Stimulated activated CD8-positive, alpha-beta memory T cell treated with anti-CD3 and anti-CD28 coated beads, Interleukin-2, amount 100 ng/mL, for 1 hour (primary cell): ENCODE measurements at places on chromosomes 6 and 20.

GRCh38 chr6:157563611-157564284, 182.8 kb downstream of the ZDHHC14 start:
- DNase-seq, result no peak

DNA sequence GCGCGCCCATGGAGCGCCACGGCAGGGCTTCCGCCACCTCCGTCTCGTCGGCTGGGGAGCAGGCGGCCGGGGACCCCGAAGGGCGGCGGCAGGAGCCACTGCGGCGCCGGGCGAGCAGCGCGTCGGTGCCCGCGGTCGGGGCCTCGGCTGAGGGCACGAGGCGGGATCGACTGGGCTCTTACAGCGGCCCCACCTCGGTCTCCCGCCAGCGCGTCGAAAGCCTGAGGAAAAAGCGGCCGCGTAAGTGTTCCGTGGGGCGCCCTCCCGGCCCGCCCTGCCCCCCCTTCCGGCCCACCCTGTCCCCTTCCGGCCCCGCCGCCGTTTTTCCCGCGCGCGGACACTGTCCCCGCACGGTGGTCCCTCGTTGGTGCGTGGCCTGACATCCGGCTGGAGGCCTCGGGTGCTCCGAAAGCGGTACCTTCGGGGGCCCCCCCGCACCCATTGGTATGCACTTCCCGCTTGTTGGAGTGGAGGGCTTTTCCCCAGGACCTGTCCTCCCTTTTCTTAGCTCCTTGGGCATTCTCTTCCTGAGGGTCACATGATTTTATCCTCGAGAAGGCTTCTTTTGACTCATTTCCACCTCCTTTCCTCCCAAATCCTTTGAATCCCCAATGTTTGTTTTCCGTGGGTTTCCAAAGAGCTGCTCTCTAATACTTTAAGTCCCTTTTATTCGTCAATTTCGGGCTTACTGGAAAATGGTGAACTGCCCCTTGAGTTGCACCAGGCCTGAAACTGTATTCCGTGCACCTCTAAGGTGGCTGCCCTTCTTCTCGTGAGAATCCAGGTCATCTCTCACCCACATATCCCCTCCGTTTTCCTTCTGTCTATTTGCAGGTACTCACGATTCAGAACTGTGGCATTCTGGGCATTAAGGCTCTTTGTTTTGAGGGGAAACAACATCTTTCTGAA, 556 bp downstream of the PANK2 start:
- DNase-seq, result no peak

DNA sequence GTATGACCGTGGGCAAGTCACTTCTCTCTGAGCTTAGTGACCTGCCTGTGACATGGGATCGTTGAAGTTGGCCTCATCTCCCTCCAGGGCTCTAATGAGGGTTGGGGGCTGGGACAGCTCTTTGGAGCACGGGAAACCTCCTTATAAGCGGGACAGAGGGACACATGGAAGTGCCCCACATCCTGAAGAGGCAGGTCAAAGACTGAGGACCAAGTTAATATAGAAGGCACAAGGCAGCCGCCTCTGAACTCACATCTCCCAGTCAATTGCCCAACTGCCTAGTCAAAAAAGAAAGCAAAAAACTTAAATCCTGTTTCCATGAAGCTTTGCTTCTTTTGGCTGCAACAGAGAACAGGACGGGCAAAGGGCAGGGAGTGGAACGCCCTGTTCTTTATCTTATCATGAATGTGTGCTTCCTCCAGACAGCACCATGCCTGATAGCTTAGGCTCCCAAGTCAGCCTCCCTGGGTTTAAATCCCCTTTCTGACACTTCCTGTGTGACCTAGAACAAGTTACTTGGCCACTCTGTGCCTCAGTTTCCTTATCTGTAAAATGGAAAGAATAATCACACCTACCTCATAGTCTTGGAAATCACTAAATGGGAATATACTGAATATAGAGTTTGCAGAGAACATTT, 27.1 kb downstream of the LBP start:
- no peak for DNase-seq

DNA sequence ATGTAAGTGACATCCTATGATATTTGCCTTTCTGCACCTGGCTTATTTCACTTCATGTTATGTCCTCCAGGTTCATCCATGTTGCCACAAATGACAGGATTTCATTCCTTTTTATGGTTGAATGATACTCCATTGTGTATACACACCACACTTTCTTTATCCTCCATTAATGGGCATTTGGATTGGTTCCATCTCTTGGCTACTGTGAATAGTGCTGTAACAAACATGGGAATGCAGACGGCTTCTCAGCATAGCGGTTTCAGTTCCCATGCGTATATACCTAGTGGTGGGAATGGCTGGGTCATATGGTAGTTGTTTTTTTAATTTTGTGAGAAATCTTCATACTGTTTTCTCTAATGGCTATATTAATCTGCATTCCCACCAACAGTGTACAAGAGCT, 14.8 kb downstream of the MTHFD1L start:
- DNase-seq, result no peak

- no peak for DNase-seq
Observed at GRCh38 chr6:155311086-155311485, 3.2 kb downstream of the TFB1M start.

DNA sequence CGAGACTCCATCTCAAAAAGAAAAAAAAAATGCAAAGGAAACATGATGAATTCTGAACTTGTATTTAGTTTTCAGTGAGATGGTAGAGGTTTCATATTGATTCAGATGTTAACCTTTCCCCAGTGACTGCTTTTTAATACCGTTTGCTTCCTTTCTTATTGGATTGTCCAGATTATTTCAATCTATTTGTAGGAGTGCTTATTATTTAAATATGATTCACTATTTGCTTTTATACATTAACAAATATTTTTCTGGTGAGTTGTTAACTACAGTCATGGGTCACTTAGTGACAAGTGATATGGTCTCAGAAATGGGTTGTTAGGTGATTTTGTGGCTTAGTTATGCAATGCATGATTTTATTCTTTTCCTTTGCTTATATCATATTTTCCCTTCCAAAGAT, 8.4 kb downstream of the PI3 start:
- no peak for DNase-seq

DNA sequence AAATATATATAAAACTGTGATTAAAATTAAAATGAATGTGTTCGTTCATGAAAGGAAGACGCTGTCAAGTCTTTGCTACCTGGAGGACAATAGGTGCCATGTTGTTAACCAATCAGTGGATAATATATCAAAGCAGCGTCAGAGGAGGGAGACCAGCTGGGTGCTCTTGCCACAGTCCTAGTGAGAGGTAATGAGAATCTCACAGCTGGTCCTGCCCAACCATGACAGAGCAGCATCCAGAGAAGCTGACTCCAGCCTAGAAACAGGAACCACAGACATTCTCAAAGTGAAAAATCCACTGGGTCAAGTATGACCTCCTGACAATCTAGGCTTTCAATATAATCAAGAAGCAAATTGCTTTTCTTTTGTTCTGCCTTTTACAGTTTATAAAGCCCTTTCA, 94.5 kb upstream of the LRFN2 start:
- DNase-seq, result no peak

DNA sequence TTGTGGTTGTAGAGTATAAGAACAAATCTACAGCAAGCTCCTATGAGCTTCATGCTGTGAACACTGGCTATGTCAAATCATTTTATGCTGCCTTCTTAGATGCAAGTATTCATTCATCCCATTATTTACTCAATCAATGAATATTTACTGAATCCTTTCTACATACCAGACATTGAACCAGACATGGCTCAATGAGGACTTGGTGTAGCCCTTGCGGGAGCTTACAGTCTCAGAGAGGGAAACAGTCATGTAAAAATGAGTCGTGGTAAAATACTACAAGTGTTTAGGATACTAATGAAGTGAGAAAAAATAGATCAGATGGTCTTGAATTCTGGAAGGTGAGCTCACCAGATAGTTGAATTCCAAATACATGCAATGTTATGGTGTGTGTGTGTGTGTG, 44.8 kb upstream of the ENPP1 start:
- DNase-seq, result no peak

GRCh38 chr6:11410539-11411307, 126.8 kb upstream of the TMEM170B start:
- DNase-seq, result no peak

DNA sequence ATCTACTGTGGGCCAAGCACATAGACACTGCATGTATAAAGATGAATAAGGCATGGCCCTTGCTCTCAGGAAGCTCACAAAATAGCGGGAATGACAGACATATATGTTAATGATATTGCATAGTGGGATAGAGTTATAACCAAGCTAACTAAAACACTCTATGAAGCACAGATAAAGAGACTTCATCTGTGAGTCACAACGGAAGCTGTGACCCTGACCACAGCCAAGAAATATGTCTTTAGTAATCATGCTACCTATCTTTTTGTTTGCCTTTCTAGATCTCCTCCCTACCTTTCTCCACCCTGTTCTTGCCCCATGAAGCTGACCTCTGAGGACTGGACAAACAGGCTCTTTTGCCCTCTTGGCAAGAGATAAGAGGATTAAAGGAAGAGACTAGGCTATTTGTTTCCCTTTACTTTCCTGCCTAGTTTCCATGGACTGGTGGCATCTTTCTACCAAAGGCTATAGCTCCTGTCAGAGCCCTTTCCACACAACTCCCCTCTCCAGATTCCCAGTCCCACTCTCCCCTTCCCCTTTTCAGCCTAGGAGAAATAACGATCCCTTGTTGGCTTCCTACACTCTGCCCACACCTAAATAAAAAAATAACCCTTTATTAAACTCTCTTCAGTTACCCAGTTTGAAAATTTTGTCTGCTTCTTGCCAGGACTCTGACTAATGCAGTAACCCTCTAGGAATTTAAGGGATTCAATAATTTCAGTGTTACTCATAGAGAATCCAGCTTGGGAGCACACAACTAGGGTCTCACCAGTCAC, 504.9 kb upstream of the MARCKS start:
- no peak for DNase-seq

- DNase-seq, result no peak
Observed at GRCh38 chr20:57414867-57415592, 23.8 kb downstream of the RBM38 start.

DNA sequence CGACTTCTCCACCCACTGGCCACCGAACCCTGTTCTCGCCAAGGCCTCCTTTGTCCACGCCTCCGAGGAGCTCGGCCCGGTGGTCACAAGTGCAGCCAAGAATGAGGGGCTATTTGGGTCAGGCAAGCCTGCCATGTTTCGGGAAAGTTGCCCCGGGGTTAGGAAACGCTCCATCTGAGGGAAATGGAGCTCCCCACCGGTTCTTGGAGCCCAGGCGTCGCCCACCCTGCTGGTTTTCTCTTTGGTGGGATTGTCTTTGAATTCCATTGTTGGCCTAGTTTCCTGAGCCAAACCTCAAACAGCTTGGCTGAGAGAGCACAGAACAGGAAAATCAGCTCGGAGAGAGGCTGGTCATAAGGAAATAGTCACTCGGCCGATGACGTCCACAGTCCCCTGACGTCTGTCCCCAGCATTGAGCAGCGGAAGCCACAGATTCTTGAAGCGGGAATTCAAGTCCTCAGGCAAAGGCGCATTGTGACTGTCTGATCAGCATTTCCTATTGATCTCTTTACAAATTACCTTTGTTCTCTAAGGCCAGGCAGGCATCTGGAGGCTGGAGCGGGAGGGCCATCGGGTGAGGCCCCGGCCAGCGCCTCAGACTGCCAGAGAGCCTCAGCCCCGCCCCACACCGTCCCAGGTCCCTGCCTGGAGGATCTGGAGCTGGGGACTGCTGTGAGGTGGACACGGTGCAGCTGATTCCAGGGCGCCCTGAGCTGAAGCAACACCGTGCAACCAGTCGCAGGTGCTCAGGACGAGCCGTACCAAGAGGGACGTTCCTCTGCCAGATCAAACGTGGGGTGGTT, 138.6 kb downstream of the DLL1 start:
- no peak for DNase-seq

DNA sequence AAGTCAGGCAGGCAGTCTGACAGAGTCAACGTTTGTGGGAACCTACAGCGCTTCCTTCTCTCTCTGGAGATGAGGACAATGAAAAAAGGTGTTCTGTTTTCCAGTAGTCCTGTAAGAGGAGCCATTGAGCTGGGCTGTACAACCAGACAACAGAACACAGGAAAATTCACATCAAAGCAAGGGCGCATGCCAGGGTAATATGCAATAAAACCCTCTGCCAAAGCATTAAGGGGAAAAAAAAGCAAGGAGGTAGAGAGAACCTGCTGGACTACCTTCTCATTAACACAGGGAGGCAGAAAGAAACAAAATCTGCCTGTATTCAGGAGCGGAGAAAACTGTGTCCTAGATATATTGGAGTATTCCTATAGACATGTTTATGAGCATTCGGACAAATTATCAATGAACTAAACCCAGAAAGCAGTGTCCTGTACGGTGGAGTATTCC, 1.3 kb downstream of the RNF24 start:
- DNase-seq, result no peak

DNA sequence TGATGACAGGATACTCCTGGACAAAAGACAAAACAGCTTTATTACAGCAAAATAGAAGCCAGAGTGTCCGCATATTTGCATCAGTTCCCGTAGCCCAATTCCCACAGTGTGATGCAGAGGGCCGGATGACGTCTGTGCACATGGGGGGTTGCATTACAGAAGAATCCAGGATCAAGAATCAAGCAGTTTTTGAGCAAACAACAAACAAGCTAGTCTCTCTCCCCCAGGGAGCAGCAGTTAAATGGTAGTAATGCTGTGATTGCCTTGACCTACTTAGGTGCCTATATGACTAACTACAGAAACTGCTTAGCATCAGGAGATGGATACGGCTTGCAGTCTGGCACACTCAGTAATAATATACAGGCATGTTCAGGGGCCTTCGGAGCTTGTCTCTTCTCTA, 3.2 kb upstream of the SDHAF4 start:
- DNase-seq, result no peak

GRCh38 chr6:163455552-163455951, 41.0 kb downstream of the QKI start:
- no peak for DNase-seq

- DNase-seq, result no peak
Observed at GRCh38 chr20:20608041-20608440, 104.4 kb downstream of the RALGAPA2 start.

- DNase-seq, result no peak
Observed at GRCh38 chr6:146526192-146526591, 17.4 kb upstream of the RAB32 start.

DNA sequence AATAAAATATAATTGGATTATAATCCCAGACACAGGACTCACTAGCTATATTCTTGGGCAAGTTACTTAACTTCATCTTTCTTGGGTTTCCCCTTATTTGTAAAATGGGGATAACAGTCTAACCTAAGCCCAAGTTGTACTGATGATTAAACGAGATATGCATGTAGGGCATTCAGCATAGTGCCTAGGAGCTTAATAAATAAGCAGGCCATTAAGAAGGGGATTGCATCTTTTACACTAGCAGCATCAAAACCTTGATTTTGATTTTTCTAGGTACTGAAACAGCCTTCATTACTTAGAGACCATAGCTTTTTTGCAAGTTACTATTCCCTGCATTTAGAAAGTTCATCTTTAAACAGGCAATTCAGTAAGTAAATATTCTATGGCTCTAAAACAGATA, 2.2 kb upstream of the QKI start:
- no peak for DNase-seq
